ENCODE measurements at places on chromosomes 5 and 9. TPM values are rescaled to one million over a fixed set of nuclear protein-coding genes. Genes with fewer than 3 reads are reported as not detected.

NRG2 gene
- total RNA-seq = 5.2 TPM

IL4 gene
- not detected for total RNA-seq

SNX30 gene
- 6.2 TPM for total RNA-seq

ANKRD55 gene
- not detected for total RNA-seq

ABL1 gene
- total RNA-seq = 144 TPM

NAIF1 gene
- total RNA-seq = 11.4 TPM

HBEGF gene
- total RNA-seq = 6.9 TPM

PIP5K1B gene
- 0.67 TPM for total RNA-seq

ZNF462 gene
- total RNA-seq = 57.9 TPM

BHMT2 gene
- total RNA-seq = 41.9 TPM

PCDHA2 gene
- total RNA-seq = 0.27 TPM

CCL28 gene
- total RNA-seq = 3.0 TPM

ARSK gene
- total RNA-seq = 10.9 TPM

CER1 gene
- total RNA-seq = not detected

CORO2A gene
- 0.77 TPM for total RNA-seq

RAPGEF1 gene
- 47.5 TPM for total RNA-seq

PBX3 gene
- 59.9 TPM for total RNA-seq
